ENCODE measurements at places on chromosomes 7 and 10. TPM values are rescaled to one million over a fixed set of nuclear protein-coding genes. Genes with fewer than 3 reads are reported as not detected.

Gene STAG3
- polyA plus RNA-seq, result 13.5 TPM

Gene GPR22
- 0.13 TPM for polyA plus RNA-seq

GRCh38 chr10:94420998-94421528 lies 18.7 kb downstream of the TBC1D12 start:
- no peak for DNase-seq
- H3K4me1 ChIP-seq, result no peaks in the 10 kb centered on the region
- H3K36me3 ChIP-seq, result no peaks in the 10 kb centered on the region
- H3K27ac ChIP-seq, result no peak overlapping the region

Gene TMED4
- 78.3 TPM for polyA plus RNA-seq

Gene ZNF3
- 23.8 TPM for polyA plus RNA-seq

DNA sequence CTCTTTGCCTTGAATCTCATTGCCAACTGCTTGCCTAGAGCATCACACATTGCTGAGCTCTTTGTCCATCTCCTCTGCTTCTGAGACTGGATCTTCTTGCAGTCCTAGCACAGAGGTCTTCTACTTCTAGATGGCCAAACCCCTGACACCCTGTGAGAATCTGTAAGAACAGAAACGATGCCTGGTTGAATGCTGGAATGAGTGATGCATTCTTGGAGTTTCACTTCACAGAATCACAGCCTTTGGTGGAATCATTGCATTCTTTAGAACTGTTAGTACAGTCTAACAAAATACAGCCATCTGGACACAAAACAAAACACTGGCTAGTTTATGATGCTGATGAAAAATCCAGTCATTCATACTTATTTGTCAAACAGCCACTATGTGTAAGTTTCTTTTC lies 141.7 kb upstream of the ITGB1 start:
- no peaks in the 10 kb centered on the region for H3K4me1 ChIP-seq
- DNase-seq, result no peak
- H3K36me3 ChIP-seq, result no peaks in the 10 kb centered on the region
- no peak overlapping the region for H3K27ac ChIP-seq
- H3K27me3 ChIP-seq, result no peaks in the 10 kb centered on the region

Gene NCOA4
- 118 TPM for polyA plus RNA-seq

DNA sequence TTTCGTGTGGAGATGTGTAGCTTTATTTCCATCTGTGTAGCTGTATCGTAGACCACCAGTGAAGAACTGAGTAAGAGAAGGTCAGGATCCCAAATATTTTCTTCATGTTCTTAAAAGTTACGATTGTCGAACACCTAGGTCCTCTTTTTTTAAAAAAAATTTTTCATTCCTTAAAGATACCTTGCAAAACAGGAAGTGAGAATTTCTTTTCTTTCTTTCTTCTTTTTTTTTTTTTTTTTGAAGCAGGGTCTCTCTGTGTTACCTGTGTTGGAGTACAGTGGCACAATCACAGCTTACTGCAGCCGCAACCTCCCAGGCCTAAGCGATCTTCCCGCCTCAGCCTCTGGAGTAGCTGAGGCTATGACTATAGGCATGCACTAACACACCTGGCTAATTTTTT lies 60.8 kb downstream of the PHTF2 start:
- DNase-seq, result no peak
- H3K27ac ChIP-seq, result no peak overlapping the region
- H3K4me1 ChIP-seq, result no peaks in the 10 kb centered on the region
- H3K36me3 ChIP-seq, result peaks cover 4% of the 10 kb centered on the region
- no peak overlapping the region for H3K4me3 ChIP-seq
- no peaks in the 10 kb centered on the region for H3K27me3 ChIP-seq

- H3K4me3 ChIP-seq, result no peak overlapping the region
- DNase-seq, result no peak
- no peaks in the 10 kb centered on the region for H3K36me3 ChIP-seq
Observed at GRCh38 chr10:77325233-77325537, 312.4 kb downstream of the KCNMA1 start.

GRCh38 chr7:131642429-131642828 lies 86.0 kb upstream of the PODXL start:
- no peak overlapping the region for H3K4me3 ChIP-seq
- H3K27ac ChIP-seq, result no peak overlapping the region
- no peaks in the 10 kb centered on the region for H3K36me3 ChIP-seq
- no peaks in the 10 kb centered on the region for H3K27me3 ChIP-seq
- DNase-seq, result no peak

Gene TFR2
- polyA plus RNA-seq, result 0.64 TPM

GRCh38 chr10:56604624-56605023 lies 243.6 kb upstream of the ZWINT start:
- DNase-seq, result no peak
- H3K36me3 ChIP-seq, result no peaks in the 10 kb centered on the region
- no peaks in the 10 kb centered on the region for H3K27me3 ChIP-seq
- no peaks in the 10 kb centered on the region for H3K4me1 ChIP-seq
- H3K27ac ChIP-seq, result no peak overlapping the region
- H3K4me3 ChIP-seq, result no peak overlapping the region

DNA sequence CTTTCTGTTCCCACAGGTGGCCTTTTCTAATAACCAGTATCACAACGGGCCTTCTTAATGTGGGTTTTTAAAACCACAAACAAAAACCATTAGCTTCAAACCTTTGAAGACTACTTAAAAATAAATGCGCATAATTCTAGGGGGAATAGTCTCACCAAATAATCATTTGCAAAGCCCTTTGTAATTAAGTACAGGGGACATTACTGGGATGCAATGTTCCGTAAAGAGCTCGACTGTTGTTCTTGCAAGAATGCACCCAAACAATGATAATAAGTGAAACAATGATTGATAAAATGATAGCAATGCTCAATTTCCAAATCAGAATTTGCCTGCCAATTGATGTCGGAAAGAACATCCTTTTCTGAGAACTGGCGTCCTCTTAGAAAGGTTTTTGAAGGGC lies 589.1 kb upstream of the ADARB2 start:
- no peaks in the 10 kb centered on the region for H3K36me3 ChIP-seq
- H3K27ac ChIP-seq, result no peak overlapping the region
- no peaks in the 10 kb centered on the region for H3K27me3 ChIP-seq
- H3K4me1 ChIP-seq, result no peaks in the 10 kb centered on the region

Gene ANKMY2
- polyA plus RNA-seq, result 26.0 TPM

Gene SEMA4G
- 10.4 TPM for polyA plus RNA-seq

GRCh38 chr7:101845974-101846373 lies 28.5 kb downstream of the CUX1 start:
- no peak for DNase-seq
- H3K27ac ChIP-seq, result no peak overlapping the region
- no peaks in the 10 kb centered on the region for H3K27me3 ChIP-seq
- H3K36me3 ChIP-seq, result no peaks in the 10 kb centered on the region
- no peak overlapping the region for H3K4me3 ChIP-seq

- H3K36me3 ChIP-seq, result no peaks in the 10 kb centered on the region
- H3K4me1 ChIP-seq, result no peaks in the 10 kb centered on the region
- H3K27ac ChIP-seq, result no peak overlapping the region
- no peaks in the 10 kb centered on the region for H3K27me3 ChIP-seq
Observed at GRCh38 chr10:4519658-4520402, 306.2 kb upstream of the AKR1E2 start.

Gene MYO1G
- 0.68 TPM for polyA plus RNA-seq

GRCh38 chr7:27419581-27420177 lies 177.1 kb downstream of the EVX1 start:
- no peaks in the 10 kb centered on the region for H3K36me3 ChIP-seq
- no peaks in the 10 kb centered on the region for H3K27me3 ChIP-seq
- no peak overlapping the region for H3K4me3 ChIP-seq

Gene ATRNL1
- 0.54 TPM for polyA plus RNA-seq

- no peak overlapping the region for H3K4me3 ChIP-seq
- no peak overlapping the region for H3K27ac ChIP-seq
- H3K4me1 ChIP-seq, result no peaks in the 10 kb centered on the region
Observed at GRCh38 chr10:4606856-4607636, 219.0 kb upstream of the AKR1E2 start.

Gene AGMO
- polyA plus RNA-seq, result 1.8 TPM

Gene FOXI2
- polyA plus RNA-seq, result 0.13 TPM

Gene MRLN
- polyA plus RNA-seq, result 147 TPM

GRCh38 chr7:54995610-54996363 lies 23.0 kb upstream of the EGFR start:
- no peak overlapping the region for H3K4me3 ChIP-seq
- H3K27ac ChIP-seq, result no peak overlapping the region
- no peak for DNase-seq
- H3K4me1 ChIP-seq, result no peaks in the 10 kb centered on the region

GRCh38 chr10:178723-179122 lies 43.5 kb downstream of the ZMYND11 start:
- no peak overlapping the region for H3K27ac ChIP-seq
- H3K4me3 ChIP-seq, result no peak overlapping the region
- H3K4me1 ChIP-seq, result no peaks in the 10 kb centered on the region
- H3K36me3 ChIP-seq, result peaks cover 10% of the 10 kb centered on the region
- no peaks in the 10 kb centered on the region for H3K27me3 ChIP-seq
- no peak for DNase-seq

- no peaks in the 10 kb centered on the region for H3K36me3 ChIP-seq
- H3K4me3 ChIP-seq, result no peak overlapping the region
- no peak overlapping the region for H3K27ac ChIP-seq
Observed at GRCh38 chr10:43778571-43778970, 129.9 kb upstream of the ZNF32 start.

Gene ADRA2A
- 4.1 TPM for polyA plus RNA-seq

DNA sequence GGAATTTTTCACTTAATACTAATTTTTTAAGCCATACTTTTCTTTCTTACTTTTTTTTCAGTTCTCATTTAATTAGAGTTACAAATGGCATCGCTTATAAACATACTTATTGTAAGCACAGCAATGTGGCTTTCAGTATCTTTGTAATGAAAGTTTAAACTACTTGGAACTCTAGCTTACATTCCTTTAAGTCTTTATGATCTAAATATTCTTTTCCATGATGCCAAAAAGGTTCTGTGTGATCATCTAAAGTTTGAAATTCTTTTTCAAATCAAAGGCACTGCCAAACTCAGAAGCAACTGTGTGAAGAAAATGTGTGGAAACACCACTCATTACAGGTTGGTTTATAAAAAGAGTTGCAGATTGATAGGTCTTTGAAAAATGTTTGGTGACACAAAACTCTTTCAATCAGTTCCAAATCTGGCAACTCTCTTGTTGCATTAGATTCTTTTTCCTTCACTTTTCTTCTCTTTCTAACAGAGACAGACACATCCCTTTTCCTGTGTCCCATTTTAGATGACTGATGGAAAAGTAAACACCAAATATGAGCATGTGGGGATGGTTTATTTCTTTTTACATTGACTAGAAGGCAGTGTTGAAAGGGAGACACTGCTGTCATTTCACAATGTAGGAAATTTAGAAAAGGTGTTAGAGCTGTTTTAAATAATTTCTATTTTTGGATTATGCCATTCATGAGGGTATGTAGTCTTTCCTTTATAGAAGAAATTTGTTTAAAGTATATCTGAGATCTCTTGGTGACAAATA lies 392.3 kb downstream of the SUGCT start:
- DNase-seq, result peak; percentile 30
- H3K4me3 ChIP-seq, result no peak overlapping the region
- H3K36me3 ChIP-seq, result no peaks in the 10 kb centered on the region
- peaks cover 2% of the 10 kb centered on the region for H3K4me1 ChIP-seq
- H3K27me3 ChIP-seq, result no peaks in the 10 kb centered on the region

- peak; percentile 66 for DNase-seq
- H3K27me3 ChIP-seq, result peaks cover 4% of the 10 kb centered on the region
- no peaks in the 10 kb centered on the region for H3K36me3 ChIP-seq
- no peaks in the 10 kb centered on the region for H3K4me1 ChIP-seq
- no peak overlapping the region for H3K27ac ChIP-seq
- H3K4me3 ChIP-seq, result no peak overlapping the region
Observed at GRCh38 chr10:75375838-75376237, 25.7 kb downstream of the ZNF503 start.

Gene GHITM
- 108 TPM for polyA plus RNA-seq

- H3K27me3 ChIP-seq, result no peaks in the 10 kb centered on the region
- H3K4me3 ChIP-seq, result no peak overlapping the region
- DNase-seq, result no peak
- no peaks in the 10 kb centered on the region for H3K4me1 ChIP-seq
Observed at GRCh38 chr7:93719546-93719945, 145.0 kb upstream of the CALCR start.

- H3K4me1 ChIP-seq, result no peaks in the 10 kb centered on the region
- no peak overlapping the region for H3K4me3 ChIP-seq
- H3K27me3 ChIP-seq, result peaks cover 14% of the 10 kb centered on the region
Observed at GRCh38 chr10:120942806-120943413, 91.7 kb downstream of the WDR11 start.

DNA sequence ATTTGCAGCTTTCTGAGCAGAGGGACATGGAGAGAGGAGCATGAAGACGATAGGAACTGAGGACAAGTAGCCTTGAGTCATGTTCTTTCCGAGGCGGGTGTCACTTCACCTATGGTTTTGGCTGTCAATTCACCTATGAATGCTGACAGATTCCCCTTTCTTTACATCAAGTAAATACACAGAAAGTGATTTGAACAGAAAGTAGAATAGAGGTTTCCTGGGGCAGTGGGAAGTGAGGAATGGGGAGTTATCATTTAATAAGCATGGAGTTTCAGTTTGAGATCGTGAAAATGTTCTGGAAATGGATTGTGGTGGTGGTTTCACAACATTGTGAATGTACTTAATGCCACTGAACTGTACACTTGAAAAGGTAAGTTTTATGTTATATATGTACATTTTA lies 138.4 kb upstream of the MDFIC start:
- no peak overlapping the region for H3K27ac ChIP-seq
- no peaks in the 10 kb centered on the region for H3K27me3 ChIP-seq
- DNase-seq, result no peak

DNA sequence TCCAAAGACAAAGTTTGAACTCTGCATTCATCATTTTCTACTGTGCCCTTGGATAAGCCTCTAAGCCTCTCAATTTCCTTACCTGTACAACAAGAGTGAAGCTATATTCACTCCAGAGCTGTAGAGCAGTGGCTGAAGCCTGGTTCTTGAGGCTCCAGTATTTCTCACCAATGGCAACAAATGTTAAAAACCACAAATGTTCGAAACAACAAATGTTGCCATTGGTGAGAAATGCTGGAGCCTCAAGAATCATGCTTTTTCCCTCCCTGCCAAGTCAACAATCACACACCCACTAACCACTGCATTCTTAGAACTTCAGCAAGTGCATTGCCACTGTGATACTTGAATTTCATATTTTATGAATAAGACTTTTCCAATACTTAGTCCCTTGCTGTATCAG lies 237.9 kb downstream of the TMEM26 start:
- no peaks in the 10 kb centered on the region for H3K36me3 ChIP-seq
- no peaks in the 10 kb centered on the region for H3K27me3 ChIP-seq
- H3K4me1 ChIP-seq, result no peaks in the 10 kb centered on the region

DNA sequence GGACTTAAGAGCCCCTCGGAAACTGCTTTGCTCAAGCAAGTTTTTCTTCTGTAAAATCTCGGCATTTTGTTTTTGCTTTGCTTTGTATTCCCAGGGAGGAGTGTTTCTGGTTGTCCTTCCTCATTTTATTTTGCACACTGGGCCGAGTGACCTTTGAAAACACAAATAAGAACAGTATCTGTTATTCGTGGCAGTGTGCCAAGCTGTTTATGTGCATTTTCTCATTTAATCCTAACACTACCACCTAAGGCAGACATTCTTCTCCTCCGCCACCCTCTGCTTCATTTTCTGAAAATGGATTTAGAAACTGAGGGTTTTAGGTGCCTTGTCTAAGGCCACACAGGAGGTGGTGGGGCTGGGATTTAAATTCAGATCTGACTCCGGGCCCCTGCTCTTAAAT lies 218.5 kb downstream of the TCF7L2 start:
- H3K4me1 ChIP-seq, result peaks cover 7% of the 10 kb centered on the region
- peaks cover 30% of the 10 kb centered on the region for H3K36me3 ChIP-seq
- H3K27me3 ChIP-seq, result no peaks in the 10 kb centered on the region
- no peak for DNase-seq
- no peak overlapping the region for H3K4me3 ChIP-seq

All from muscle of leg (tissue), 16 donors.